ENCODE measurements at places on chromosomes 1 and 21.

- DNase-seq: no peak
Measured at GRCh38 chr1:160801836-160802580, 6.0 kb downstream of the LY9 start.

DNA sequence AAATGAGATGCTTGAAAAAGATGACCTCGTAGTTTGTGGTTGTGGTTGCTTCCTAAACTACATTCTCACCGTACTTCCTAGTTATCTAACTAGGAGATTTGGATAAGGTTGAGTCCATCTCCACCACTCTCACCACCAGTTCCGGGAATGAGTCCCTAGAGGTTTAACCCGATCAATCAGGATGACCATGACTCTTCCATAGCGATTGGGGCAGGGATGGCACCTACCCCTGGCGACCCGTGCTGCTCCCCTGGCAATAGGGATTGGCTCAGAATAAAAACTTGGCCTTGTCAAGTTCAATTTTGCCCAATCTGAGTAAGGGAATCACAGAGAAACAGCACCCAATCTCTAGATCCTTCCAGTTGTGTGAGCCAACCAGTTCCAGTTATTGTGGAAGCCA is 2.7 kb upstream of the MIS18A start:
- no peak for DNase-seq

- DNase-seq: no peak
Measured at GRCh38 chr1:101497881-101498559, 261.2 kb downstream of the S1PR1 start.

DNA sequence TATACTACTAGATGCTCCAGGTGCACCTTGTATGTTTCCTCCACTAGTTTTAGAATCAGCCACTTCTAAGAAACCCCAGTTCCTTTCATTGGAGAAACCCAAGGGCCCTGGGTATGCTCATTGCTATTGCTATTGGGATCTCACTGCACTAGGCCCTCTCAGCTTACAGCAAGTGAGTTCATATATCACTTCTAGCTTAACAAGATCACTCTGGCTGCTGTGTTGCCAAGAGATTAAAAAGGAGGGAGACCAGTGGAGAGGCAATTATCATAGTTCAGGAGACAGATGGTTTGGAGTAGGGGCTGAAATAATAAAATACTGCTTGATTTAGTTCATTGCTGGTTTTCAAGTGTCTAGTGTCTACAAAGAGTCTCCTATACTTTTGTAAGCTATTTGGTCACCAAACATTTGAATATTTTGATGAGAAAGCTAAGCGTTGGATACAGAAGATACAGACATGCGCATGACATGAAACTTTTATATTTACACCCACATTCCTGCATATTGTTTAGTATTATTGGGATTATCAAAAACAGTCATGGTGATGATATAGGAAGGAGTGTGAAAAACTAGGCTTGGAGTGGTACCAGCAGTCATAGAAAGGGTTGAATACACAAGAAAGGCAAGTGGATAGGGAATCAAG is 671.9 kb downstream of the ADGRL2 start:
- DNase-seq: no peak

DNA sequence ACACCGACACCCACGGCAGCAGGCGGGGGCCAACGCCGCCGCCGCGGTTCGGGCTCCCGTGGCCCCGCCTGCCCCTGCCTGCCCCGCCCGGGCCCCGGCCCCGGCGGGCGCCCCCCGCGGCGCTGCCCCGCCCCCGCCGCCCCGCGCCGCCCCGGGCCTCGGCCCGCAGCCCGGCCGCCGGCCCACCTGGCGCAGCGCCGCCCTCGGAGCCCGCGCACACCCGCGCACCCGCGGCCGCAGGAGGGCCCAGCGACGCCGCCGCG is at the start of gene WNT3A:
Gene WNT3A, plus strand, starts transcription at position 213 of the 263 bp plus-strand sequence. CDS start 131 bp downstream, outside the sequence.
- no peak for DNase-seq

GRCh38 chr1:117093870-117094621 is 27.5 kb downstream of the TRIM45 start:
- peak; percentile 33 for DNase-seq

DNA sequence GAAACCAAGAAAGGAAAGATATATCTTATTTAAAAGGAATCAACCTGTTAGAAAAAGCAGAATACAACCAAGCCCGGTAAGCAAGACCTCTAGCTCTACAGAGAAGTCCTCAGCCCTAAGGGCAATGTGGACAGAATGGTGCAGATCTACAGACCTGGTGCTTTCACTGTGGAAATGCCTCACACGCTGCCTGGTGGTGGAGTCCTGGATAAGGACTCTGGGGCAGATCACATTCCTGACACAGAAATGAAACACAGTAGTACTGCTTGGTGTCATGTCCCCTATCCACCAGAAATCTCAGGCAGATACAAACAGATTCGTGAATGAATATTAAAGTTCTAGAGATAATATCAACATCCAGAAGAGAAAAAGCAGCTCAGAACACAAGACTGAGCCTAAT is 6.8 kb downstream of the CNN3 start:
- no peak for DNase-seq

DNA sequence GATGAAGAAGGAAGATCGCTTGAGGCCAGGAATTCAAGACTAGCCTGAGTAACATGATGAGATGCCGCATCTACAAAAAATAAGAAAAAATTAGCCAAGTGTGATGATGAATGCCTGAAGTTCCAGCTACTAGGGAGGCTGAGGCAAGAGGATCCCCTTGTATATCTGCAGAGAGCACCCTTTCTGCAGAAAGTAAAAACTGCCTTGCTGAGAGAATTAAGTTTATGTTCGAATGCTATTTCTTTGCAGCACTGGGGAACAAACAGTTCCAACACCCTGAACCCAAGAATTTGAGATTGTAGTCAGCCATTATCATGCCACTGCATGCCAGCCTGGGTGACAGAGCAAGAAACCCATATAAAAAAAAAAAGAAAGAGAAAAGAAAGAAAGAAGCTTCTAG is 20.6 kb upstream of the KCNT2 start:
- no peak for DNase-seq

DNA sequence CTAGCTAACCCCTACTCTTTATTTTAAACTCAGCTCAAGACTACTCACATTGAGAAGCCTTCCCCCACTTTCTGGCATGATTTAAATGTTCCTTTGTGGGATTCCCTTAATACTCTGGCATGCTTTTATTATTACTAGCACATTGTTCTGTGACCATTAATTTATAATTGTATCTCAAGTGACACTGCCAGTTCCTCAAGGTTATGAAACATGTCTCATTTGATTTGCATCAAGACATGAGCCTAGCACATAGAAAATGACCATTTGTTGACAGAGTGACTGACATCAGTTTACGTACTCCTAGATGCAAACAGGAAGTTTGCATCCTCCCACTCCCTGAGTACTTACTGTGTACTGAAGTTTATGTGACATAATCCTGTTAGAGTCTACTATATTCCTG is 15.2 kb downstream of the RGS4 start:
- no peak for DNase-seq

DNA sequence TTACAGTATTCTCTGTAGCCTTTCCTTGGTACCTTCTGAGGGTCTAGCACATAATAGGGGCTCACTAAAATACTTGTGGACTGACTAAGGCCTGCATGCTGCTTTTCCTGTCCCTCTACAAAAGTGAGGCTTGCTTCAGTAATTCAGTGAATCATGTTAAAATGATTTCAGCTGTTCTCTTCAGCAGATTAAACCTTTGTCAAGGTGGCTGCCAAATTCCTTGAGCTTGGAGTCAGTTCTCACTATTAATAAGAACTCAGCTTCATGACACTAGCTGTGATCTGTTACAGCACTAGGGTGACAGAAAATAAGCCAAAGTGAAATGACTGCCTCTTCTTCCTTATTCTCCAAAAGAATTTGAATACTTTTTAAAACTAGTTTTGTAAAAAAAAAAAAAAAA is 128.8 kb downstream of the KCNN3 start:
- DNase-seq: no peak

- no peak for DNase-seq
Measured at GRCh38 chr1:233620065-233620464, 6.2 kb downstream of the KCNK1 start.

DNA sequence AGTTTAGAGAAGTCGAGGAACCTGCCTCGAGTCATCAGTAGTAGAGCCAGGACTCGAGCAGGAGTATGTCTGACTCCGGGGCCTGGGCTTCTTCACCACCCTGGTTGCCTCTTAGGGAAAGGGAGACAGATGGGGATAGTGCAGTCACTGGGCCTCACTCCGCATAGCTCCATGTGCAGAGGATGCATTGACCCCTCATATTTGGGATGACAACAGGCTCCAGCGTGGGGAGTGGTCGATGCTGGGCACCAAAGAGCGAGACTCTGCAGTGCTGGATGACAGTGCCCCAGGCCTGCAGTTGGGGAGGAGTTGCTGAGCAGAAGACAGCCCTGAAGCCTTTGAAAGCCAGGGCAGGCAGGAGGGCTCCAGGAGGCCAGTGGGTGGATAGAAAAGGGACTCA is 20.8 kb upstream of the TENT5C start:
- no peak for DNase-seq

DNA sequence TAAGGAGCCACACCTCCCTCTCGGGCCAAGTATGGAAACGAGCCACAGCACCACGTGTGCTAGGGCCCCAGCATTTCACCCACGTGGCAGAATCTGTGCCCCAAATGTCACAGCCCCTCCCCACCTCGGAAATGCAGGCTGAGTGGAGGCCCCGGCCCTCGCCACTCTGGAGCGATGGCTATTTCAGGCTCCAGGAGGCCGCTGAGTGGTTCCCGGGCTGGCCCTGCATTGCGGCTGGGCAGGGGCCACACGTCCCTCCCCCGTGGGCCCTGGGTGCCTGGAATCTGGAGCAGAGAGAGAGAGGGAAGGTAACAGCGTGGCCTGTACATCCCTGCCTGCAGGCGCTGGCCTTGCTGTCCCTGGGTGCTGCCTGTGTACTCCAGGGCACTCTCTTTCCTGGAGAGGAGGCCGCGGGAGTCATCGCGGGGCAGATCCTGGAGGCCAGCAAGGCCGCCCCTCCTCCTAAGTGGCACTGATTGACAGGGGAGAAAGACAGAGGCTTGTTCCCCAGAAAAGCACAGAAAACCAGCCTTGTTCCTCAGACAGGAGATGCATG is 68.0 kb upstream of the TRAPPC10 start:
- DNase-seq: no peak

DNA sequence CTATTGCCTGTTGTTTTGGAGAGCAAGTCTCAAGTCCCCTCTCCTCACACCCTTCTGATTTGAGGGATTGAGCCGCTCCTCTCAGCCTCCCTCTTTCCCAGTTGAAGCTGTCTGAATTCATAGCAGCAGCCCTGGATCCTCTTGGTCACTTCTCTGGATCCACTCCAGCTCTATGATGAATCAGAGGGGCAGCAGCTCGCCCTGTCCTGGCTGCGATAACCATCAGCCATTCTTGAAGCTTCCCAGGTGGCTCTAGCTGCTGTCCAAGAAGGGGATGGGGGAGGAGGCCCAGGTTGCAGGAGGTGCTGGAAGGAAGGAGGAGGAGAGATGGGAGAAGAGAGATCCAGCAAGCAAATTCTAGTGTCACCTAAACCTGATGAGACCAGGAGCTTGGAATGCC is 31.3 kb downstream of the WNT4 start:
- no peak for DNase-seq

DNA sequence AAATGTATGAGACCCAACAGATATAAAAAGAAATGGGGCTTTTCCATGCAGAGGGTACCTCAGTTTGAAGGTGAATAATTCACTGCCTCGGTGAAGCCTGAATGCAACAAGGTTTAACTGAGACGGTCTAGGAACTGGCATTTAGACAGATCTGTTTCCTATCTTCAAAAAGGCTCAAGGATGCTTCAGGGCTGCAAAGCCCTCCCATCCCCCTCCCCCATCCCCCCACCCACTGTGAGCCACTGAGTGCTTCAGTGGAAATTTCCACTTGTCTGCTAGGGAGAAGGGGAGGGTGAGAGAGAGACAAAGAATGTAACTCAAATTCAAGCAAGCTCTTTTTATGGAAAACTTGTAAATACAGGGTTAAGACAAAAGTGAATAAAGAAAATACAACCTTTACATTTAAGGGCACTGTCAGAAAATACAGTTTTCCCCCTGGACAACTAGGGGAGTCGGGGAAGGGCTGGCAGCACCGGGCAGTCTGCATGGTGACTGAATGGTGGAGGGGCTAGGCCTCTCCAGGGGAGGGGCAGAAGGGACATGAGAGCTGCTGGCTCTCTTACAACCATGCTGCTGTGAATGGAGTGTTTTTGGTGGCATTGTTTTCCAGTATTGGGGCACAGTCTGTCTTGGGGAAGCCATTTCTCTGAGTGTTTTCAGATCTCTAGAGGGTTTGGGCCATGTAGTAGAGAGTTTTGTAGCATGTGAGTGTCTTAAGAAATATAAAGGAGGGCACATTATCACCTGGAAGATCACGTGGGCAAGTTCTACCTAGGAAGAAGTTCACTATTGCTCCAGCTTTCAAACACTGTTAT is 56.7 kb downstream of the MRPS6 start:
- no peak for DNase-seq

DNA sequence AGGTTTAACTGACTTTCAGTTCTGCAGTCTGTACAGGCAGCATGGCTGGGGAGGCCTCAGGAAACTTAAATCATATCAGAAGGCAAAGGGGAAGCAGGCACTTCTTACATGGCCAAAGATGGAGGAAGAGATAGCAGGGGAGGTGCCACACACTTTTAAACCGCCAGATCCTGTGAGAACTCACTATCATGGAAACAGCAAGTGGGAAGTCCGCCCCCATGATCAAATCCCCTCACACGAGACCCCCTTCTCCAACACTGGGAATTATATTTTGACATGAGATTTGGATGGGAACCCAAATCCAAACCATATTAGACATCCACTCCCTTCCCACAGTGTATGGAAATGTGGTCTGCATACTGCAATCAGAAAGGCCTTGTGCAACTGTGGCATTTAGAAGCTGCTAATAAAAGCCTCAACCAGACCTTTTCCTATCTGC is 148.2 kb downstream of the FCRL5 start:
- no peak for DNase-seq

GRCh38 chr1:234602334-234603220 is 7.4 kb downstream of the IRF2BP2 start:
- DNase-seq: peak; percentile 28

GRCh38 chr21:36175771-36176565 is 19.3 kb downstream of the DOP1B start:
- DNase-seq: no peak

DNA sequence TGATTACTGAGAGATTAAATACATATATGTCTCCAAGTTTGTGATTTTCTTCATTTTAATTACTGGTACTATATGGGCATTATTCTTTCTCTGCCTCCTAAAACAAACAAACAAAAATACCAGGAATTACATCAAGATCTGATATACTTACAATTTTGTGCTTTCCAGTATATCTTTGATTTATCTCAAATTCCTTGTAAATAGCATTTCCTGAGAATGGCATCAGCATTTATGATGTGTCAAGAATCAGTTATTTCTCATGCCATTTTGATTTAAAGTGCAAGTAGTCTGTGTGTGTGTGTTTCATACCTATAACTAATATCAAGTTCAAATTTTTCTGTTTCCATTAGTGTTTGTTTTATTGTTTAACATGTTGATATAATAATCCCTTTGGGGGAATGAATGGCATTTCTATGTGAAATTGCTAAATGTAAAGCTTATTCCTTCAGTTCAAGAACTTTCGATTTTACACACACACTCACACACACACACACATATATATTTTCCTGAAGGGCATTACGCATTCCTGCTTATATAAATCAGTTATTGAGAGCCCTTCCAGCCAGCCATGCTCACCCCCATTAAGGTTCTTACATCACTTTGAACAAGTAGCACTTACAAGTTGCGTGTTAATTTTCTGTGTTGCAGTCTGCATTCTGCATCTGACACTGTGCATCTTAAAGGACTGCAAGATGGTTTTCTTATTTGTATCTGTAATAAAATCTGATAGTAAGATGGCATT is 102.7 kb downstream of the NEK7 start:
- no peak for DNase-seq

All from stimulated activated CD4-positive, alpha-beta T cell treated with anti-CD3 and anti-CD28 coated beads, Interleukin-1b, Interleukin-23, amount 100 ng/mL, for 48 hours (primary cell).